ENCODE measurements at places on chromosomes 11 and 22. TPM values are rescaled to one million over a fixed set of nuclear protein-coding genes. Genes with fewer than 3 reads are reported as not detected.

The CFAP300 gene
- total RNA-seq = 0.47 TPM

The CNTN5 gene
- total RNA-seq = not detected

The SLC22A8 gene
- total RNA-seq = not detected

The PATE4 gene
- not detected for total RNA-seq

The C22orf23 gene
- 0.27 TPM for total RNA-seq

The CST6 gene
- total RNA-seq = 0.09 TPM

The SLC37A2 gene
- total RNA-seq = 0.36 TPM

The OR10D3 gene
- total RNA-seq = not detected

The TPH1 gene
- total RNA-seq = under 0.01 TPM

The GGT5 gene
- total RNA-seq = 6.7 TPM

The MAPK11 gene
- total RNA-seq = 22.9 TPM

The ABCC8 gene
- total RNA-seq = not detected

The FGF4 gene
- not detected for total RNA-seq

The TRIM68 gene
- 14.4 TPM for total RNA-seq

The IGSF9B gene
- total RNA-seq = 0.09 TPM

The VPS26B gene
- 30.7 TPM for total RNA-seq

The BET1L gene
- total RNA-seq = 10.0 TPM

The APOA4 gene
- not detected for total RNA-seq

The PDGFB gene
- total RNA-seq = 95.6 TPM

The GGT1 gene
- total RNA-seq = 0.66 TPM

The DNAJB7 gene
- total RNA-seq = not detected

The LUZP2 gene
- 0.56 TPM for total RNA-seq

The AIFM3 gene
- total RNA-seq = 0.47 TPM

The ARHGAP8 gene
- not detected for total RNA-seq

The SCGB1C1 gene
- total RNA-seq = not detected

The KRTAP5-1 gene
- not detected for total RNA-seq

The OR52M1 gene
- total RNA-seq = not detected

The GPHA2 gene
- not detected for total RNA-seq

The PDE2A gene
- total RNA-seq = 10.2 TPM

The NXPE1 gene
- total RNA-seq = not detected

The SELENOO gene
- 26.4 TPM for total RNA-seq

The SERGEF gene
- total RNA-seq = 21.8 TPM

The OR2AG1 gene
- total RNA-seq = not detected

The TBX1 gene
- total RNA-seq = 6.5 TPM

All from endothelial cell of coronary artery (primary cell).